ENCODE measurements at places on chromosomes 13 and 19. TPM values are rescaled to one million over a fixed set of nuclear protein-coding genes. Genes with fewer than 3 reads are reported as not detected.

Gene CYP2A6
- not detected for total RNA-seq

Gene CGB8
- not detected for total RNA-seq

Gene KCNN1
- total RNA-seq, result 0.52 TPM

Gene ALG5
- 30.3 TPM for total RNA-seq

Gene TGFB1
- 3.1 TPM for total RNA-seq

Gene SCN1B
- total RNA-seq, result 1.6 TPM

Gene PEAK3
- not detected for total RNA-seq

Gene CD37
- total RNA-seq, result 7.8 TPM

Gene ZNF790
- total RNA-seq, result 9.4 TPM

Gene CAB39L
- 6.8 TPM for total RNA-seq

Gene FCER2
- total RNA-seq, result under 0.01 TPM

Gene RPS28
- total RNA-seq, result 371 TPM

Gene SKA3
- 7.8 TPM for total RNA-seq

Gene SLC10A2
- total RNA-seq, result not detected

Gene FUT1
- 1.0 TPM for total RNA-seq

Gene SLITRK1
- 0.52 TPM for total RNA-seq

Gene OR7D4
- total RNA-seq, result not detected

Gene MEDAG
- 11.5 TPM for total RNA-seq

Gene OR7D2
- total RNA-seq, result not detected

Gene SIGLEC8
- total RNA-seq, result 0.52 TPM

Gene MAP2K7
- total RNA-seq, result 9.4 TPM

Gene FLT1
- 13.0 TPM for total RNA-seq
